ENCODE measurements at places on chromosomes 7 and 10.

GRCh38 chr7:114832906-114833595, 88.8 kb upstream of the MDFIC start:
- no peak for DNase-seq

DNA sequence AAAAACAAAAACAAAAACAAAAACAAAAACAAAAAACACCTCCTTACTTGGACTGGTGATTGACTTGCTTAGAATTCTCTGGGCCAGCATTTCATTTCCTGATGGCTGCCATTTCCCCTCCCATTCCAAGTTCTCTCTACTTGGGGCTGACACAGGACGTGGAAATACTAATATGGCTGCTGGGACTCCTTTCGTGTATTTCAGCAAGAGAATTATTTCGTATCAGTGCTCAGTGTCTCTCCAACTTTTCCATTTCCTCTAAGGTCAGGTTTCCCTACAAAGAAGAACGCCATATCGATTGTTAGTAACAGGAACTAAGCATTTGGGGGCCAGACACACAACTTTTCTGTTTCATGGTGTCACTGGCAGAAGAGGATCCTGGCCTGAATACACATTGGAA, 22.5 kb upstream of the VAX1 start:
- no peak for DNase-seq

DNA sequence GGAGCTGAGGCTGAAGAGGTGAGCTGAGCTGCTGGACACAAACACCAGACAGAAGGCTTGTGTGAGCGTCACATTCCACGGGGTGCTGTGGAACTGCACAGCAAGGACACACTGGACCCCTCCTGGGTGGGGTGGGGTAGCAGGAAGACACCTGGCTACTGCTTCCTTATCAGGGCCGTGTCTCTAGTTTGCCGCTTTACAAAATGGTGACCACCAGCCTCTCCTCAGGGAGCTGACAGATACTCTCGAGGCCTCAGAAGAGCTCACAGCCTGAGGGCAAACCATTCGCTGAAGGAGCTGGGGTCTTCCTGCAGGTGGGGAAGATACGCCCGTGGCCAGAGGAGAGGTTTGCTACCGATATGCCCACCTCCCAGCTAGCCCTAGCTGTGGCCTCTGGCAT, 461.9 kb downstream of the PLXNA4 start:
- no peak for DNase-seq

- DNase-seq, result no peak
Observed at GRCh38 chr7:127474457-127474856, 81.9 kb upstream of the ZNF800 start.

DNA sequence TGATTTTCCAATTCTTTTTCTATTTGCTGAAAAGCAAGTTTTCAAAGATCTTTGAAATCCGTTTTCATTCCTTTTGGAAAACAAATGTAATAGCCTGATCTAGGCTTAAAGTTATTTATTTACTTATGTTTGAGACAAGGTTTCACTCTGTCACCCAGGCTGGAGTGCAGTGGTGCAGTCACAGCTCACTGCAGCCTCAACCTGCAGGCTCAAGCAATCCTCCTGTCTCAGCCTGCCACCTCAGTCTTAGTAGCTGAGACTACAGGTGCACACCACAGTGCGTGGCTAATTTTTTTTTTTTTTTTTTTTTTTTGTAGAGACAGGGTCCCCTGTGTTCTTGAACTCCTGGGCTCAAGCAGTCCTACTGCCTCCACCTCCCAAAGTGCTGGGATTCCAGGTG, 4.6 kb downstream of the ST7 start:
- no peak for DNase-seq

Measured in AG09319 (cell line).